ENCODE measurements at places on chromosomes 16 and 17.

- DNase-seq = no peak
Measured at GRCh38 chr17:76658242-76658662, 14.7 kb upstream of the ST6GALNAC1 start.

GRCh38 chr17:67270416-67270815 is 25.4 kb upstream of the HELZ start:
- DNase-seq = no peak

DNA sequence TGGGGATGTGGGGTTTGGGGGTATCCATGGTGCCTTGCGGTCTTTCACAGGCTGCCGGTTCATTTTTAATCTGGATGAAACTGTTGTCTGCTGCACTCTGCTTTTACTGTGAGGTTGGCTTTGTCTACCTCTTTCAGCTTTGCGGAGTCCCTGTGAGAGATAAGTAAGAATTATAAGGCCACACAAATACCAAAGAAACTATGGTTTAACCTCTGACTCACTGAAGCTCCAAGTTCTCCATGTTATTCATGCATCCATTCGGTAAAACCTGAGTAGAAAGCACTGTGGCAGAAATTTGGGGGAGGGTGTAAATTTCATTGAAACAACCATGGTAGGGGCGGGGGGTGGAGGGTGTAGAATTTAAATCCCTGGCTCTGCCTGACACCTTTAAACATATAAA is 30.5 kb downstream of the KIAA0753 start:
- no peak for DNase-seq

GRCh38 chr16:90046122-90046970 is 27.1 kb upstream of the DBNDD1 start:
- DNase-seq = no peak

GRCh38 chr17:416293-417206 is 63.9 kb upstream of the RPH3AL start:
- no peak for DNase-seq

DNA sequence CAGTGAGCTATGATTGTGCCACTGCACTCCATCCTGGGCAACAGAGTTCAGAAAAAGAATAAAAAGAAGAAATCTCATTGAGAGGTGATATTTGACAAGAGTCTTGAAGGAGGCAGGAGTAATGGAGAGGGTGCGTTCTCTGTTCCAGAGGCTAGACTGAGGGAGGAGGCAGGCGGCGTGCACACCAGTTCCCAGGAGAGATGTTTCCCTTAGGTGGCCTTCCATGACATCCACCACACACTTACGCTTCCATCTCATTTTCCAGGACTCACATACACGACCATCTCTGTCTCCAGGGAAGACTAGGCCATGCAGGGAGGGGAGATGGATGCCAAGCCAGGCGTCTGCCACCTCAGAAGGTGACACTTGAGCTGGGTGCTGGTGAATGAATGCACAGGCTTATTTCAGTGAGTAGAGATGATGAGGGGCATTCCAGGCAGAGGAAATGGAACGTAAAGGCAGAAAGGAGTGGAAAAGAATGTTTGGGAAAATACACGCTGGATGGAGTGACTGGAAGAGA is 25.3 kb upstream of the N4BP1 start:
- no peak for DNase-seq

DNA sequence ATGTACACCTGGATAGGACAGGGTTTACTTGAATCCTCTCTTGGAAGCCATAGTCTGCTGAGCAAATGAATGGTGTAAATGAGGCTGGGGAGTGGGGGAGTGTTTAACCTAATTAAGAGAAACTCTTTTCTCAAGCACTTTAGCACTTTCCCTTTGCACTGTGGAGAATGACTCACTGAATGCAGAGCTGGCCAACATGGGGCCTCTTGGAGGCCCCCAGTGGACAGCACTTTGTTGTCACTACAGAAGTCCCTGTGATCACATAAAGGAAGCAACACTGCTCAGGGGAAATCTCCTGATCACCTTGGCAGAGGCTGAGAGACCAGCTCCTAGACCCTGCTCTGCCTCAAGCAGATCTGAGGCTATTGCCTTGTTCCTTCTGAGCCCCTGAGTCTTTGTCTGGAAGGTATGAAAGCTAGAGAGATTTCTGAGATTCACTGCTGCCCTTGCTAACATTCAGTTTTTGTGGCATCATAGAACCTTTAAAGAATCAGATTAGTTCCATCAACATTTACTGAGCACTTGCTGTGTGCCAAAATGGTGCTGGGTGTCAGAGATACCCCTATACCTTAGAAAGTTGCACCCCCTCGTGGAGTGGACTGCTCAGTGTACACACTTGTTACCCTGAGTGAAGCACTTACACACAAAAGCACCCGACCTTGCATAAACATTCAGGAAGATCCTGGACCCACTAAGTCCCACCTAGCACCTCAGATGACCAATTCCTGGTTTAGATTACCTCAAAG is 230.1 kb upstream of the CCL2 start:
- no peak for DNase-seq

GRCh38 chr16:57826706-57827625 is 24.7 kb upstream of the KIFC3 start:
- no peak for DNase-seq

DNA sequence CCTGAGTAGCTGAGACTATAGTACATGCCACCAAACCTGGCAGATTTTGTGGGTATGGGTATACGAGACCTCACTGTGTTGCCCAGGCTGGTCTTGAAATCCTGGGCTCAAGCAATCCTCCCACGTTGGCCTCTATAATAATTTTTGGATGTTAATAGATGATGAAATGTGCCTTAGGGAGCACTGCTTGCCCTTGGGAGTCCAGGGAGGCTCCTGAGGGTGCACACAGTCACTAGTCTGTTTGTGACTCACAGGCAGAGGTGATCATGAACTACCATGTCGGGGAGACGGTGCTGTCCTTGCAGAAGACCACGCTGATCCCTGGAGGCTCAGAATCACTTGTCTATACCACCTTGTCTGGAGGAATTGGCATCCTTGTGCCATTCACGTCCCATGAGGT is 46.1 kb downstream of the SF3B3 start:
- no peak for DNase-seq

DNA sequence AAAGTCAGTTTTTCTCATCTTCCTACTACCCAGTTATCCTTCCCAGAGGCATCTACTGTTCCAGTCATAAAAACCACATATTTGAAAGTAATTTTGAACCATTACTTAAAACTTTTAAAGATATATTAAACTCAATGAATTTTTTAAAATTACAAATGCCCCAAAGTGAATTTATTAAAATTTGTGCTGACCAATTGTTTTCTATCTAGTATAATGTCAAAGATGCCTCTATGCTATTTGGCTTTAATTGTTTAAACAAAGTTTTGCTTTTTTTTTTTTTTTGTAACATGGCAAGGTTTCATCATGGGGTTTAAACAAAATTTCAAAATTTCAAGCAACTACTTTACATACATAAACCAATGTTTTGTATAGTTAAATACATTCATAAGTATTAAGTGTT is 60.7 kb downstream of the FBXL20 start:
- no peak for DNase-seq

DNA sequence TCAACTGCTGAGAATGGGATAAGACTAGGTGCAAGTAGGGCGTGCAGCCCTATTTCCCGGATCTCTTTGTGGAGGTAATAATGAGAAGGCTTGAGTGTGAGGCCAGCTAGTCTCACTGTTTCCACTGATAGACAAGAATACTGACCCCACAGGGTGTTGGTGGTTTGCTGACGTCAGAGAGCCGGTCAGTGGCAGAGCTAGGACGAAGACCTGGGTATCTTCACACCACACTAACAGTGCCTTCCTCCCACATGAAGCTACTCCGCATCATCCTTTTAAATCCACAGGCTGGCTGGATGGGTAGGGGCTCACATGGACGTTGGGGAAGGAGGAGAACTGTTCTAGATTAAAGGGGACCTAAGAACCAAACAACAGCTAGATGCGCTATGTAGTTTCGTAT is 68.0 kb downstream of the ZFHX3 start:
- DNase-seq = no peak

GRCh38 chr16:4615384-4616046 is 827 bp upstream of the UBALD1 start:
- no peak for DNase-seq

GRCh38 chr16:87627542-87628245 is 25.4 kb downstream of the JPH3 start:
- DNase-seq = no peak

- DNase-seq = no peak
Measured at GRCh38 chr16:49464877-49465504, 91.4 kb downstream of the C16orf78 start.

DNA sequence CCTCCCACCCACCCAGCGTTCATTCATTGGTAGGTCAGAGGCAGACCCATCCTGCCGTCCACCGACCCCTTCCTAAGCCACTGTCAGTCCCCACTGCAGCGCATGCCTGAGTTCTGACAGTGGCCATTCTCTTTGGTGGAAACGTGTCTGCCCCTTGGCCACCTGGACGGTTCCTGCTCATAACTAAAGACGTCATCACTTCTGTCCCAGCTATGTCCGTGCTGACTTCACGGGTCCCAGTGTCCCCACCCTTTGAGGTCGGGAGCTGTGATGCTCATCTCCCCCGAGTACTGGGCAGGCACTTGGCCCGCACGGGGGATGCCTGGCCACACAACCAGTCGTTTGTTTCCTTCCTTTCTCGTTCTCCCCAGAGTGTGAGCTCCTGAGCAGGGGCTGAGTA is 267.1 kb downstream of the C16orf95 start:
- no peak for DNase-seq

DNA sequence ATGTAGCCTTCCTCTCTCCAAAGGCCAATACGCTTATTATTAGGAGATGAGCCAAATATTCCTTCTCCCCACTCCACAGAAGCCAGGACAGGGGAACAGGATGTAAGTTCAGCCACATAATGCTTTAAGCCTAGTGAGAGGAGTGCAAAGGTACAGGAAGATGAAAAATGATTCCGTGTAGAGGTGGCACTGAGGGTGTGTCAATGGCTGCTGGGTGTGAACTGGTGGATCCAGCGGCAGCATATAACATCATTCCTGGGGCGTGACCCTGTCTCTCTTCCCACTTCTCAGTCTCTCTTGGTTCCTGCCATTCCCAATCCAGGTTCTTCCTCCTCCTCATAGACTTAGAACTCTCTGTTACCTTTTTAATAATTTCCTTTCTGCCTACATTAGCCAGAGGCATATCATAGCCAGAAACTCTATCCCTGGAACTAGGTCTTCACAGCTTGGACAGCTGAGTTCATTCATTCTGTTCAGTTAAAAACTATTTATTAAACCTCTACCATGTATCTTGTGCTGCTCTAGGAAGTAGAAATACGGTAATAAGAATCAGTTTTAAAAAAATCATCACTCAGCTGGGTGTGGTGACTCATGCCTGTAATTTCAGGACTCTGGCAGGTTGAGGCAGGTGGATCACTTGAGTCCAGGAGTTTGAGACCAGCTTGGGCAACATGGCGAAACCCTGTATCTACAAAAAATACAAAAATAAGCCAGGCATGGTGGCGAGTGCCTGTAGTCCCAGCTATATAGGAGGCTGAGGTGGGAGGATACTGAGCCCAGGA is 58.0 kb upstream of the FAM20A start:
- no peak for DNase-seq

GRCh38 chr16:86499440-86499786 is 10.9 kb upstream of the FOXF1 start:
- DNase-seq = no peak

DNA sequence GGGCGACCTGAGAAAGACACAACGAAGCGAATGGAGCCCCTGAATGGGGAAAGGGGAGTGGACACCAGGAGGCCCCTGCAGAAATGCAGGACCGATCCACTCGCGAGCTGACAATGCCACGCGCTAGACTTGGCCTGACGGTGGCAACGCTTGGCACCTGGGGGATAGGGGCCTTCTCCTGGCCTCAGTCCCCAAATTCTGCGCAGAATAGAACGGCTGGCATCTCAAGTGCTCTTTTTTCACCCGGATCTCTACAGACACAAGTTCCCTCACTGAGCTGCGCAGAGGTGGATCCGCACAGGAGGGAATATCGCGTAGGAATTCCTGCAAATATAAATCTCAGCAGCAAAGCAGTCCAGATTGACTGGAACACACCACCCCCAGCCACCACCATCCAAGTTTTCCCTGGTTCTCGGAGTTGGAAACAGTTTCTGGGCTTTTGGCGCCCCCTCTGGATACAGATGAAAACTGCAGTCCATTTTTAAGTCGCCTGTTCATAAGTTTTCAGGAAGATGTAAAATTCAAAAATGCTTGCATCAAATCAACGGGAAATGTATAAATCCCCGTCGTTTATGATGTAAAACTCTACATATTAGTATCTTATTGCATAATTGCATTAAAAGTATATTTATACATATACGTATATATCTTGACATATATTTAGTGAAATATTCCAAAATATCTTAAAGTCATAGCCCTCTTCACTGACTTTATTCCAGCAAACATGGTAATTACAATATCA is 2.3 kb upstream of the SOX9 start:
- no peak for DNase-seq

GRCh38 chr17:49543860-49544259 is 31.8 kb upstream of the NXPH3 start:
- DNase-seq = no peak

- no peak for DNase-seq
Measured at GRCh38 chr17:31559584-31560501, 168.4 kb downstream of the RAB11FIP4 start.

DNA sequence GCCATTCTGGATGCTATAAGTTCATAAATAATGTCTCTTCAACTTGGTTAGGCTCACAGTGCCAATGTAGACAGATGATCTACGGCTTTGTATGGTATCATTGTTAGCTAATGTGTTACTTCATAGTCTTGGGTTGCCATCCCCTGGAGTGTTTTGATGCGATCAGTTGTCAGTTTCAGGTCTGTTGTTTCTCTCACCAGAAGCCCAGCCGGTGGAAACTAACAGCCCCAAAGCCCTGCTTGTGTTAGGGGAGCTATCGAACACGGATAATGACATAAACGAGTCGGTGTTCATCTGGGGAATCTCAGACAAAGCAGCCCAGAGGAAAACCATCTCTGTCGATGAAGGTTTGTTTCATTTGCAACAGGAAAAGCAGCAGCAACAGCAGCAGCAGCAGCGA is 107.4 kb upstream of the ANKFN1 start:
- DNase-seq = no peak

DNA sequence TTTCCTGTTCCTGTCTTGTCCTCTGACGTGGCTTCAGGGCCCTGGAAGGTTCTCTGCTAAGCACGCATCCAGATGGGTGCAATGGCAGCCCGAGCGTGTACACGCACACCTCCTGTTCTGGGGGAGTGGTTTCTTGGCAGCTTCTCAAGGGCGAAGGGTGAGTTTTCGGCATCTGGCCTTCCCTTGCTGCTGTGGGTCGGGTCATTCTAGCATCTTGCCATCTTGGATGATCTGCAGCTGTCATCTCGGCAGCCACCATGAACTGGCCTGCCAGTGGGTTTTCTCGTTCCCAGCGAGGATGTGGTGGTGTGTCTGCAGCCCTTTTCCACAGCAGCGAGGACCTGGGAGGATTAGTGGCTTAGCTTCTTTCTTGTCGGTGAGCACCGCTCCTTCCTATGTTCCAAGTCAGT is 10.6 kb downstream of the MSI2 start:
- DNase-seq = no peak

All from left renal cortex interstitium (tissue), 4 donors.